NAMALWA (cell line): ENCODE measurements at places on chromosomes 7 and 10.

DNA sequence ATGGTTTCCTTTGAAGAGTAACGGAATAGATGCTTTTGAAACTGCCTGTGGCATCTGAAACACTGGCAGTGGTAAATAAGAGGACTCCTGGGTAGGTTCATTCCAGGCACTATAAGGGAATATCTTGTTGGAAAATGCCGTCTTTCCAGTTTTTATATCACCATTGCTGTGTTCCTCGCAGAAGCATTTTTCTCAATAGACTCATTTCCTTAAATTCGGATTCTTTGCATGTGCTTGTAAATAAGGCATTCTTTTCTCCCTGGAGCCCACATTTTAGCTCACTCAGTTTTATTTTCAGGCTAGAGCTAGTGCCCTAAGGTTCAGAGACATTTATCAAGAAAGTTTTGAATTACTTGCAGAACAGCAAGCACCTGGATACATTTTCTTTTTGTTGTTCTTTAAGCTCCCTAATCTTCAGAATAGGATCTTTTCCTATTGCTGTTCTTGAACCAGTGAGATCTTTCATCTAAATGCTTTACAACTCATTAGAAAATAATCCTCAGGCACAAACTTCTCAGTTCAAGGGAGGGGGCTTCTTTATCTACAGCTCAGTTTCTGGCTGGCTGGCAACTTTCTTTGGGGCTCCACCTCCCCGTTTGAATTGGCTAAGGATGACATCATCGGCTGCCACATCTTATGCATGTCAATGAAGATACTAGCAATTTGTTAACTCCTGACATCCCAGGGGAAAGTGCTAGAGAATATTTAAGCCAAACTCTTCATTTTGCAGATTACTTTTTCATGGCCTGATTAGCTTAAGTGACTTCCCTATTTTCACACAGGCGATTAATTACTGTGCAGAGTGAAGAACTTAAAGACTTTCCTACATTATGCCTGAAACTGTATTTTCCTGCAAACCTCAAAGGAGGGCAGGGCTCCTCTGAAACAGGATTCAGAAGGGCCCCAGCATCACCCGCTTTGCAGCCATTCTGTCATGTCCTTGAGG, 133.7 kb upstream of the RSU1 start:
- DNase-seq = no peak

- DNase-seq = no peak
These were observed 65.8 kb downstream of the VIPR2 start for GRCh38 chr7:159078911-159079270.

- DNase-seq = peak; percentile 60
These were observed 114.0 kb downstream of the BBS9 start for GRCh38 chr7:33243319-33243881.

DNA sequence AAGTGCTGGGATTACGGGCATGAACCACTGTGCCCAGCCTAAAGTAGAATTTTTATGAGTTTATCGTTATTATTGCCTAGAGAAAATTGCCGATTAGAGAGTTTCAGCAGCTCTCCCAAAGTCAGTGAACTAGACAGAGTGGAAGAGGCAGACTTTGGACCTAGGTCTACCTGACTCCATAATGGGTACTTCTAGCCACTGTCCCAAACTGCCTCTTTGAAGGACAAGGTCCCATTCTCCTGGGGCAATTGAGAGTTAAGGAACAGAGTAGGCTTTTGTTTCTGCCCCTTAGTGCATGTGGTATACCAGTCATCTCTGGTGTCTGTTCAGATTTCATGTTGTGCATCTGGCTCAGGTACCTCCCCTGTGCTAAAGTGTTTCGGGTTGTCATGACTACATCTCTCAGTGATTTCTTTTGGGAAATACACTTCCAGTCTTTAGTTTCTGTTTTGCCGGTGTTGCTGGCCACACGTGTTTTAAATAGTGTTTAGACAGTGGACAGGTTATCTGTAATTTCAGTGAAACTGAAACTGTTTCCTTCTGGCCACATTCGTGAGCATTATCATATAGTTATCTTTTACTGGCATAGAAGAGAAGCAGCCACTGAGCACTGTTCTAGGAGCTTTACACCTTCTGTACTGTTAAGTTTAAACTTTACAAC, 4.7 kb downstream of the TMEM236 start:
- peak; percentile 8 for DNase-seq

DNA sequence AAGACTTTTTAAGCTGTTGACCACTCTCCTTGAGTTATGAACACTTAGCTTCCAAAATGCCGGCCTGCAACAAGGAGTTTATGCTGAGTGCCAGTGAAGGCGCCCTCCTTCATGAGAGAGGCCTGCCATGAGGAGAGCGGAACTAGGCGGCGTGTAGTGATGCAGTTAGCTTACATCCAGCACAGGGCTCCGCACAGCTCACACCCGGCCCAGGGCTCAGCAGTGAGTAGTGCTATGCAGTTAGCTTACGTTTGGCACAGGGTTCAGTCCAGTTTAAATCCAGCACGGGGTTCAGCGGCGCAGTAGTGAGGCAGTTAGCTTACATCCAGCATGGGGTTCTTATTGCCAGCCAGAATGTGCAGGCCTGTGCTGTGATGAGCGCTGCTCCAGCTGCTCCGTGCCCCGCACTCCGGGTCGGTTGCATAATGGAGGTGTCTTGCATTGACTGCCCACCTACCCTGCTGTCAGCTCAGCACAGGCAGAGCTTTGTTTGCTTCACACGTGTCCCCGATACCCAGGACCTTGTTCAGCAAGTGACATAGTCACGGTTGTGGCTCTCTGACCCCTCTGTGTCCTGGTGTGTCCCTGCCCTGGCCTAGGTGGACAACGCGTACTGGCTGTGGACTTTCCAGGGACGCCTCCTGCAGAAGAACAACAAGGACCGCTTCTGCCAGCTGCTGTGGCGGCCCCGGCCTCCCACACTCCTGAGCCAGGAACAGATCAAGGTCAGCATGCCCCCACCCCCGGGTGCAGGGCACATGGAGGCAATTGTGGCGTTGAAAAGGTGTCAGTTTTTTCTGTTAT, 21.9 kb downstream of the EIF3B start:
- no peak for DNase-seq

- DNase-seq = peak; percentile 41
These were observed 160.7 kb downstream of the MAD1L1 start for GRCh38 chr7:2072042-2072441.
